Activated CD8-positive, alpha-beta memory T cell treated with anti-CD3 and anti-CD28 coated beads, Interleukin-2, amount 50 U/mL, for 4 hours (primary cell): ENCODE measurements at places on chromosomes 1 and 21.

- DNase-seq: no peak
Observed at GRCh38 chr21:17396948-17397347, 115.9 kb upstream of the CXADR start.

DNA sequence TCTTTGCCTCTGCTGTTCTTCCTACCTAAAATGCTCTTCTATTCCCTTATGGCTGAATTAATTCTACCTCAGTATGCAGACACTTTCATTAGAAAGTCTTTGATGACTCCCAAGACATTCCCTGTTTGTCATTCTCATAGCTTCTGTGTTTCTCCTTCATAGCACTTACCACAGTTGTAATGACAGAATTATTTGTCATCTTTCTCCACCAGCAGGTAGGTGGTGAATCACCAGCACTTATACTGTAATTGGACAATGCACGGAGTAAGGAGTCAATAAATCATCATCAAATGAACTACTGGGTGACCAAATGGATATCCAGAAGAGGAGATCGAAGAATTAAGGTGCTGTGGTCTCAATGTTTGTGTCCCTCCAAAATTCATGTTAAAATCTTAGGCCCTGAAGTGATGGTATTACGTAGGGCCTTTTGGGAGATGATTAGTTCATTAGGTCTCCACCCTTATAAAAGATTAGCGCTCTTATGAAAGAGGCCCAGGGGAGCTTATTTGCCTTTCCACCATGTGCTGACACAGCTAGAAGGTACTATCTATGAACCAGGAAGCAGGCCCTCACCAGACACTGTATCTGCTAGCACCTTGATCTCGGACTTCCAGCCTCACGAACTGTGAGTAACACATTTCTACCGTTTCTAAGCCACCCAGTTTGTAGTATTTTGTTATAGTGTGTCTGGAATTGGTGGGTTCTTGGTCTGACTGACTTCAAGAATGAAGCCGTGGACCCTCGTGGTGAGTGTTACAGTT, 2.4 kb upstream of the CCT8 start:
- DNase-seq: no peak

GRCh38 chr1:72412286-72412685, 129.9 kb upstream of the NEGR1 start:
- DNase-seq: no peak

GRCh38 chr1:204503913-204504519, 9.4 kb upstream of the PIK3C2B start:
- DNase-seq: no peak

DNA sequence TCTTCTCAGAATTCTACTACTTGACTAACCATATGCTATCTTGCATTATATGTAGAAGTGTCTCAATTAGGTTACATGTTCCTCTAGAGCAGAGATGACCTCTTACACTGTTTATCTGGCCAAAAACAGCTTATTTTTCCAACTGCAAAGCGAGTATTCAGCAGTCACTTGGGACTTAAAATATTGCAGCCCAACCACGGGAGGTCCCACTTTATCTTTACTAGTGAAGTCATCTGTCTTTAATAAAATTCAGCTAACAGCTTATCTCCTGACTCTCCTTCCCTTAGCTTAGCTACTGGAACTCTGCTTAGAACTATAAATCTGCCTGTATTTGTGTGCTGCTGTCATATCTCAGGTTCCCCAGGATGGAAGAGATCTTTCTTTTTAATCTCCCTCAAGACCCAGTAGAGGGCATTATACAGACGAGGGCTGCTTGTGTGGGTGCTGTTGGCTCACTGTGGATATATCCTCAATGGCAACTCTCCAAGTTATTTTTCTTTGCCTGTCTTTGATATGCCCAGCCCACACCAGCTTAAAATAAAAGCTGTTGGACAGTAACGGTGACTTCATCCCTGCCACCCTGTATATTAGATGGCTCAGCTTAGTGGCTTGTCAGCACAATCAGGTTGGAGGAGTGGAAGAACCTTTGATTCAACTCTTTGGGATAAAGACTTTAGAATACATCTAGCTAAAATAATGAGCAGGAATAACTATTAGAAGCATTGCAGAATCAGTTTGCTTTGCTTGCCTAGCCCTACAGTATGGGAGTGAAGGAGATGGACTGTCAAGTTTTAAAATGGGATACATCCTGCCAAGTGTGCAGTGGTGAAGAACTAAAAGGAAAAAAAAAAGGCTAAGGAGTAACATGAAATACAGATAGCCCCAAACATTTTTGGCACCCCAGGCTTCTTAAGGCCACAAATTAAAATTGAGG, 9.6 kb downstream of the ENSA start:
- no peak for DNase-seq

DNA sequence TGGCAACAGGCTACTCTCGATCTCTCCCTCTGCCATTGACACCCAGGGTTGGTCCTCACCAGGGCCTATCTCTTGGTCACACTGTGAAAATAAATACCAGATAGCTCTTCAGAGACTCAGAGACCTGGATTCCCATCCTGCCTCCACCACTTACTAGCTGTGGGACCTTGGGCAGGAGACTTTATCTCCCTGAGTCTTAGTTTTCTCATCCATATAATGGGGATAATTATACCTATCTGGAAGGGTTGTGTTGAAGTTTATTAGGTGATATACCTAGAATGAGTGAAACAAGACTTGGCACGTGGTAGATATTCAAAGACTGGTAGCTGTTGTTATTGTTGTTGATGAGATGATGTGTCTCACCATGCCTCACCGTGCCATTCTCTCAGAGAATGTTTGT, 7.4 kb downstream of the DMBX1 start:
- no peak for DNase-seq

DNA sequence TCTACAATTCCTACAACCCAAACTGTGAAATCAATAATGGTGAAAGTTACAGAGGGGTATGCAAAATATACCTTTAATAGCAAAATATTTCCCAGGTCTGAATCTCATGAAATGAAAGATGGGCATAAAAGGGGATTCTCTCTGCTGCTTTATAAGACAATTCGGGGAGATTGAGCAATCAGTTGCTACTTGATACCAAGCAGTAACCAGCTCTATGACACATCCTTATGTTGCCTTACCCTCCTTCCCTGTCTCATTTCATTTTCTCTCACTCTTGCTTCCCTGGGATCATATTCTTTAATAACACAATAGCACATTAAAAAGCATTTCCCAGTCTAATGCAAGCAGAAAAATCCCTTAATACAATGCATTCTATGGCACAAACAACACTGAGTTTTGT, 29.0 kb downstream of the ZSWIM5 start:
- no peak for DNase-seq

DNA sequence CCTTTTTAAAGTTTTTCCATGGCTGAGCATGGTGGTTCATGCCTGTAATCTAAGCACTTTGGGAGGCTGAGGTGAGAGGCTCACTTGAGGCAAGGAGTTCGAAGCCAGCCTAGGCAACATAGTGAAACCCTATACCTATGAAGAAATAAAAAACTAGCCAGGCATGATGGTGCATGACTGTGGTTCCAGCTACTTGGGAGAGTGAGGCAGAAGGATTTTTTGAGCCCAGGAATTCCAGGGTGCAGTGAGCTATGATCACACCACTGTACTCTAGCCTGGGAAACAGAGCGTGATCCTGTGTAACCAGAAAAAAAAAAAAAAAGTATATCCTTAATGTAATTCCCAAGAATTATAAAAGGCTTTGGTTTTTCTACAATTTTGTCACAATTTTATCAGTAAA, 17.4 kb downstream of the DEPDC1 start:
- no peak for DNase-seq

- no peak for DNase-seq
Observed at GRCh38 chr1:222279591-222279990, 268.3 kb downstream of the HHIPL2 start.

- peak; percentile 41 for DNase-seq
Observed at GRCh38 chr1:108080448-108080847, 115.5 kb upstream of the VAV3 start.

DNA sequence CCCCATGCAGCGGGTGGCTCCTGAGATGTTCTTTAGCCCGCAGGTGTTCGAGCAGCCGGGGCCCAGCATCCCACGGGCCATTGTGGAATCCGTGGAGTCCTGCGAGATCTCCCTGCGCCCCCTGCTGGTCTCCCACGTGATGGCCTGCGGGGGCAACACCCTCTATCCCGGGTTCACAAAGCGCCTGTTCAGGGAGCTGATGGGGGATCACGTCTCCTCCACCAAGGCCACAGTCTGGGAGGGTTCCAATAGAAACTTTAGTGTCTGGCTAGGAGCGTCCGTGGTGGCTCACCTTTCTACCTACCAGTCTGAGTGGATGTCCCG, 71.0 kb downstream of the ACTL8 start:
- DNase-seq: no peak
